ENCODE measurements at places on chromosomes 2 and 18.

GRCh38 chr2:112728378-112729175 is 7.8 kb downstream of the NT5DC4 start:
- no peak for DNase-seq

DNA sequence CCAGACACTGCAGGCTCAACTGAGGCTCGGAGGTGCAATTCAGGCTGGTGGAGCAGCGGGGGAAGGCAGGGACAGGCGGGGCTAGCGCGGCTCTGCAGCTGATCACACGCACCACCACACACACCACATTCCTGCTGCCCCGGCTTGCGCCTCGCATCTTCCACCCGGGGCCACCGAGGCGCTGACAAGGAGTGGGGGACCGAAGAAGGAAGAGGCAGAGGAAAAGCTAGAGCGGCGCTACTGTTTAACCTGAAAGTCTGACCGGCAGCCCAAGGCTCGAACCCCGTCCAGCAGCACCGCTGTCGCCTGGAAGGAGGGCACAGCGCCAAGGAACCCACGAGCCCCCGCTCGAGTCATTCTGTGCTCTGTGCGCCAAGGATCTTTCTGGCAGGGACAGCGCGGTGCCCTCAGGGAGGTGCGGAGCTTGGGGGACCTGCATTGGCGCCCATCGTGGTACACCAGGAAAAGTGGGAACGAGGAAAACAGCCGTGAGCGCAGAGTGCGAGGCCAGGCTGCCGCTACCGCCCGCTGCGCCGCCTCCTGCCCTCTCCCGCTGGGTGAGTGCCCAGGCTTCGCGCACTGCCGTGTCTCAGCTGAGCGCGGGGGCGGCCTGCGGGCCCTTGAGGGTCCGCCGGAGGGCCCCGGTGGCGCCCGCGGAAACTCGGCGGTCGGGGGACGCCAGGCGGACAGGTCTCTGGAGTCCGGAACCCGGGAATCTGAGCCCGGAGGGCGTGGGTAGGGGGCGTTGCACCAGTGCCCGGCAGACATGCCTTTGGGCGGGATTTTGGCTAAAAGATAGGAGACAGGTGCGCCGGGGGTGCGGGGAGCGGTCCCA is 860 bp upstream of the KCNJ3 start:
- no peak for DNase-seq

GRCh38 chr2:27133195-27133875 is 1.1 kb downstream of the PREB start:
- DNase-seq: no peak

DNA sequence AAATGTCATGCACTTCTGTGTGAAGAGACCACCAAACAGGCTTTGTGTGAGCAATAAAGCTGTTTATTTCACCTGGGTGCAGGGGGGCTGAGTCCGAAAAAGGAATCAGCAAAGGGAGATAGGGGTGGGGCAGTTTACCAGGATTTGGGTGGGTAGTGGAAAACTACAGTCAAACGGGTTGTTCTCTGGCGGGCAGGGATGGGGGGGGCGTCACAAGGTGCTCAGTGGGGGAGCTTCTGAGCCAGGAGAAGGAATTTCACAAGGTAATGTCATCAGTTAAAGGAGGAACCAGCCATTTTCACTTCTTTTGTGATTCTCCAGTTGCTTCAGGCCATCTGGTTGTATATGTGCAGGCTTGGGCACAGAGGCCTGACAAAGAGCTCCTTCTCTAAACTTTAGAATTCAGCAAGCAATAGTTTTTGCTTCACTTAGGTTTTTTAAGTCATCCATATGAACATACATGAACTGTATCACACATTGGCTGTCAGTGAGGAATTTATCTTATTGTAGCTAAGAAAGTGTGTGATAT is 17.5 kb upstream of the ALPK2 start:
- no peak for DNase-seq

- DNase-seq: no peak
These were observed 32.6 kb downstream of the FASTKD2 start for GRCh38 chr2:206798000-206798399.

- DNase-seq: no peak
These were observed 74.9 kb upstream of the KCNE4 start for GRCh38 chr2:222977121-222977520.

DNA sequence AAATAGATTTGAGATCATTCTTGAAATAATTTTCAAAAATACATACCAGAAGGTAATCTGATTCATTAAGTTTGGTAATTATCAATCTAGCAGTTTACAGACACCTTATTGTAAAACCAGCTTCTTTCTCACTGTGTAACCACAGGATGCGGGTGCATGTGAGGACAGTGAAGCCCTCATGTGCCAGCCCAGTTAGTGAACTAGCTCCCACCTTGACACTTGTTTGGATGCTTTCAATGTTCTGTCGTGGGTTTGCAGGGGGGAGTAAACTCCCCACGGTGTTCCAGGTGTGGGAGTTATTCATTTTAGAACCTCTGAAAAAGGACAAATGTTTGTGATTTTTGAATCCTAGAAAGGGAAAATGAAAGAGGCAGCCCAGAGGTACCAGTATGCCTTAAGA is 59.0 kb downstream of the WDSUB1 start:
- DNase-seq: no peak

DNA sequence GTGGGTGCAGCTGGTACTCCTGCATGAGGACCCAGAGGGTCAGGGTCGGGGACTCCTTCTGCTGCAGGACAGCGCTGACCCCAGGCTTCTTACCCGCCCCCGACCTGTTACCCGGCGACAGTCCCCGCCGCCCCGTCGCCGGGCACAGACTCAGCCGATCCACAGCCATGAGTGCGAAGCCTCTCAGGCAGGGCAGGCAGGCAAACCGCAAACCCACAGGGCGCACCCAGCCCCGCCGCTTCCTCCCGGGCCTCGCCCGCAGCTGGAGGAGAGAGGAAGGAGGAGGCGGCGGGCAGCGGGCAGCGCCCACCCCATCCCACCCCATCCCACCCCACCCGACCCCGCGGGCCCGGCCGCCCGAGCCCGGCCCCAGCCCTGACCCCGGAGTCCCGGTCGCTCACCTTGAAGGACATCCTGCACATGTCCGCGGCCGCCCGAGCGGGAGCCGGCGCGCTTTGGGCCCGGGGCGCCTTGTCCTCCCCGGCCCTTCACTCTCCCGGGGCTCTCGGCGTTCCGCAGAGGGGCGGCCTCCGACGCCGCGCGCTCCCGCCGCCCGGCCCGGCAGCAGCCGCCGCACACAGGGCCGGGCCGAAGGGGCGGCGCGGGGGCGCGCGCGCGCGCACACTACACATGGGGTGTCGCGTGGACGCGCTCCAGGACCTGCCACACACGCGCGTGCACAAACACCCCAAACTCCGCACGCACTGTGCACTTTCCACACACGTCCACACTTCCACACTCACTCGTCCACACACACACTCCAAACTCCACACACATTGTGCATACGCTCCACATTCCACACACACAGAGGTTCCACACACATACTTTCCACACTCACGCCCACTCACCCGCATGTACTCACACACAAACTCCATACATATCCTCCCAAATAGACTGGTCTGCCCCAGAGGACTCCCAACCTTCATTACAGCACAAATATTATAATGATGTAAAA is at the start of gene ANKRD29:
ANKRD29 (minus strand) TSS at position 603 of the 955 bp plus-strand sequence; CDS start at position 422, 181 bp downstream.
- no peak for DNase-seq

DNA sequence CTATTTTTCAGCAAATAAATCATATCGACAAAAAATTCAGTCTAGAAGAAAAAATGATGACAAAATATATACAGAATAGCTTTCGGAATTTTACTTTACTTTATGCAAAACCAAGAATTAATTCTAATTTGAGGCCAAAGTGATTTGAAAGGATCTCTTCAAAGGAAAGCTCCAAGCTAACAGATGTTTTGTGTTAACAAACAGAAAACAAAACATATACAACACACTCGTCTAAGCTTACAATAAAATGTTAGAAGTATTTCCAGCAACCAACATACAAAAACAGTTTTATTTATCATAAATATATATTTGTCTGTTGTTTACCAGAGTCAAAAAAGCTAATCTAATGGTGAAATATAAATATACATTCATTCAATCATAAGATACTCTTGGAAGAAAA is 118.1 kb upstream of the CHRNA1 start:
- DNase-seq: no peak

DNA sequence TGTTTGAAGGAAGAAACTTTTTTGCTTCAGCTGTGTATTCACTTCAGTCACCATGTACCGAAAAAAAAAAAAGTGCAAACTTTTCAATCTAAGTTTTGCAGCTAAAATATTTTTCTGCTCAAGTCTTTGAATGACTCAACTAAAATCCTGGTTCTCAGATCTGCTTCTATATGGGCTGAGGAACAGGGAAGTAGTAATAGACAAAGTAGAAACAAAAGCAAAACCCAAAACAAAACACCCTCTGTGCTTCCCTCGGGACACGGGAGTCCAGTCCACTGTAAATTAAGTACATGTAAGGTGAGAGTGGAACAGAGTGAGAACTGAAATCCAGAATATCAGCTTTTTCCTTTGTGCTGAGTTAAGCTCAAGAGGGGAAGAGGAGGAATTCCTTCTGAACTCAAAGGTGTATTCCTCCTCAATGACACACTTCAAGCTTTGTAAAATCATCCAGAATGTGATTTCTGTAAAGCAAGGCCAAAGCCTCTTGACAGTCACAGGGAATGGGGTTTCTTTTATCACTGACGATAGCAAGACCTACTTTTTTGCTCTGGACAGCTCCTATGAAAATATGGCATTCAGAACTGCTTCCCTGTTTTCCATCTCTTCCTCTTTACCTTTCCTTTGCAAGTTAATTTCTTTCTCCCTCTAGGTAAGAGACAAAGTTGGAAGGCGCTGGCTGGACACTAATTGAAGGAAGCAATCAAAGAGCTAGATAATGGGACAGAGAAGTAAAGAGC is 433.5 kb upstream of the MMADHC start:
- no peak for DNase-seq

DNA sequence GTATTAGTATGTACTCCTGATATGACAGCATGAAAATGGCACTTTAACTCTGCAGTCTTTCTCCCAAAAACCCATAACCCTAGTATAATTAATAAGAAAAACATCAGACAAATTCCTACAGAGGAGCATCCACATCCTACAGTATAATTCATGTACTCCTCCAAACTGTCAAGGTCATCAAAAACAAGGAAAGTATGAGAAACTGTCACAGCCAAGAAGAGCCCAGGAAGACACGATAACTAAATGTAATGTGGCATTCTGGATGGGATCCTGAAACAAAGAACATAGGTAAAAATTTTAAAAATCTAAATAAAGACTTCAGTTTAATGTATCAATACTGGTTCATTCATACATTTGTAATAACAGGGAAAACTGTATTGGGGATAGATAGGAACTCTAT is 88.2 kb downstream of the SLC66A3 start:
- no peak for DNase-seq

GRCh38 chr18:53033128-53033527 is 693.1 kb downstream of the DCC start:
- DNase-seq: no peak

- no peak for DNase-seq
These were observed 45.8 kb downstream of the SH3RF3 start for GRCh38 chr2:109174626-109175349.

- DNase-seq: no peak
These were observed 221.1 kb downstream of the INSIG2 start for GRCh38 chr2:118309257-118309945.

DNA sequence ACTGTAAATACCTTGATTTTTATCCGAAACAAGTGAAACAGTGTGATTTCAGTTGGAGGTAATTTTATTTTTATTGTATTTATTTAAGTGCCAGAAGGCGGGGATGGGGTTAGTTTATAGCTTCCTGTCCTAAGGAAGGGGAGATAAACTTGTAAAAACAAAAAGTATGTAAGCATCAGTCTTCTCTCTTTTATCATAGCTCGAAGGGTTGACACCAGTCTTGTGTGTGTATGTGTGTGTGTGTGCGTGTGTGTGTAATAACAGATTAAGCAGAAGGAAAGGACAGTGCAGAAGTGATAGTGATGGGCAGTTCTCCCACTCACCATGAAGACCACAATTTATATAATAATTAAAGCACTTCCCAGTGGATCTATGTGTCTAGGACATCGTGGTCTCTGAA is 793.3 kb downstream of the PLCL1 start:
- DNase-seq: no peak

- DNase-seq: no peak
These were observed 27.3 kb upstream of the SPOPL start for GRCh38 chr2:138474100-138474825.

- no peak for DNase-seq
These were observed 736.1 kb downstream of the GALR1 start for GRCh38 chr18:77985526-77986281.

DNA sequence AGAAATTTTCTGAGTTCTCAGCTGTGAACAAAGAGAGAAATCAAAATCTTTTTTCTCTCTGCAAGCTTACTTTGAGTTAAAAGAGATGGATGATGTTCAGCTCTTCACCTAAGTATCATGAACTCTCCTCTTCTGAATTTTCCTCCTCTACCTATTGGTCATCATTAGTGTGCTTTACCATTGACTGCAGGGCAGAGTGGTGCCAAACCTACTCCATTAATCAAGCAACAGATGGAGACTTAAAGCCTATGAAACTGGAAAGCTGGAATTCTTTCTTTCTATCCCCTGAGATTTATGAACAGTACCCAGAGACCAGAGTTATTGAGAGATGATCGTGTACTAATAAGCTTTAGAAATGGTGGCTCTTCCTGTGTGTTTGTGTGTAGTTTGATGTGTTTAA is 31.3 kb upstream of the LINC00305 start:
- no peak for DNase-seq

DNA sequence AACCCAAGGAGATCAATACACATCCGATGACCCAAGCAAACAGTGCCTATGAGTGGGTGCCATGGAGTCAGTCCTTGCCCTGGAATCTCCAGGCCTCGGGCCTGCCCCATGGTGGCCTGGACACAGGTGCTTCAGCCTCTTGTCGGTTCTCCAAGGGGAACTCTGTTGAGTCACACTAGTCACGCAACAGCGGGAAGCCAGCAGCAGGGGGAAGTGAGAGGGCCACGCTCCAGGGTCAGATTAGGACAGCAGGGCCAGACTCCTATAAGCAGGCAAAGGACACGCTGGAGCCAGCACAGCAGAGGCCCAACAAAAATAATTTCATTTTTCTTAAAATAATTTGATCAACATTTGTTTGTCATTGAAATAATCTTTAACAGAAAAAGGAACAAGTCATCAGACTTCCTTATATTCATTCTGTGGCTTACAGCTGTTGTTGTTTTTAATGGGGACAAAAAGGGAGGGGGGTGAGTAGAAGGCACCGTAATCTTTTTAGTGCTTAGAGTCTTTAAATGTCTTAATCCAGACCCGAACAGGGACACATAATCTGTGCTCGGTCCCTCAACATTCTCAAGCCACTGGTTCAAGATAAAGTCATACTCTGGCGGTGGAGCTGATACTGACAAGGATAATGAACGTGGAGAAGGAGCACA is 16.4 kb upstream of the ARMC9 start:
- no peak for DNase-seq

DNA sequence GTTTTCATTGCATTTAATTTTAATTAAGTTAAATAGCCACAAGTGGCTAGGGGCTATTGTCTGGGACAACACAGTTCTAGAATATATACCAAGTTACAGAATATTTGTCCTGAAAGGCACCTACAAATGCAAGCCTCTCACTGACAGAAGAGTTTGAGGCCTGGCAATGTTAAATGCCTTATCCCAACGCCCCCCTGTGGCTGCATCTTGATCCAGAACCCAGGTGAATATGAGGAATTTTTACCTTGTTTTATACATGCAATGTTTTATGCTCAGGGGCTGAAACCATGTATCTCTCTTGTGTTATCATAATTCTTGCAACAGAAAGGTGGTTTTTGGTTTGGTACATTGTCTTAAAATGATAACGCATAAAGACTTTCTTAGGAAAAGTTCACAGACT is 71.8 kb upstream of the SEC11C start:
- no peak for DNase-seq
